Activated CD8-positive, alpha-beta memory T cell treated with anti-CD3 and anti-CD28 coated beads, Interleukin-2, amount 10 ng/mL, durations not matched to agents 7 days and 5 days (primary cell): ENCODE measurements at places on chromosomes 13 and 19. TPM values are rescaled to one million over a fixed set of nuclear protein-coding genes. Genes with fewer than 3 reads are reported as not detected.
A peak's percentile ranks its signal among the peaks of the same experiment; 100 is the strongest.

The AMER2 gene
- total RNA-seq = not detected

GRCh38 chr19:19335408-19336158, 15.0 kb downstream of the MAU2 start:
- no peak for DNase-seq
- H3K36me3 ChIP-seq = peaks cover 14% of the 10 kb centered on the region
- H3K27me3 ChIP-seq = no peaks in the 10 kb centered on the region
- no peaks in the 10 kb centered on the region for H3K4me1 ChIP-seq
- H3K4me3 ChIP-seq = no peak overlapping the region

DNA sequence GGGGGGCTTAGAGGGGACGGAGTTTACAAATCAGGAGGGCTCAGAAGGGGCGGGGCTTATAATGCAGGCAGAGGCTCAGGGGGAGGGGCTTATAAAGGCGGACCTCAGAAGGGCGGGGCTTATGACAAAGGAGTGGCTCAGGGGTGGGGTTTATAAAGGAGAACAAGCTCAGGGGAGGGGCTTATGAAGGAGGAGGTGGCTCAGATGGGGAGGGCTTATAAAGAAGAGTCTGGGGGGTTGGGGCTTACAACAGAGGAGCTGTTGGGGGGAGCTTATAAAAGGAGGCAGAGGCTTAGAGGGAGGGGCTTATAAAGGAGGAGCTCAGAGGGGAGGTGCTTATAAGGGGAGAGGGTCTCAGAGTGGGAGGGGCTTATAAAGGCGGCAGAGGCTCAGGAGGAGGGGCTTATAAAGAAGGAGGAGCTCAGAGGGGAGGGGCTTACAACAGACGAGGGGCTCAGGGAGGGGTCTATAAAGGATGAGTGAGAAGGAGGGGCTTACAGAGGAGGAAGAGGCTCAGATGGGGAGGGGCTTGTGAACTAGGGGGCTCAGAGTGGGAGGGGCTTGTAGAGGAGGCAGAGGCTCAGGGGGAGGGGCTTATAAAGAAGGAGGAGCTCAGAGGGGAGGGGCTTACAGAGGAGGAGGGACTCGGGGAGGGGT, 1.0 kb downstream of the SMIM24 start:
- no peaks in the 10 kb centered on the region for H3K36me3 ChIP-seq
- H3K4me3 ChIP-seq = peak overlapping the region; percentile 48

DNA sequence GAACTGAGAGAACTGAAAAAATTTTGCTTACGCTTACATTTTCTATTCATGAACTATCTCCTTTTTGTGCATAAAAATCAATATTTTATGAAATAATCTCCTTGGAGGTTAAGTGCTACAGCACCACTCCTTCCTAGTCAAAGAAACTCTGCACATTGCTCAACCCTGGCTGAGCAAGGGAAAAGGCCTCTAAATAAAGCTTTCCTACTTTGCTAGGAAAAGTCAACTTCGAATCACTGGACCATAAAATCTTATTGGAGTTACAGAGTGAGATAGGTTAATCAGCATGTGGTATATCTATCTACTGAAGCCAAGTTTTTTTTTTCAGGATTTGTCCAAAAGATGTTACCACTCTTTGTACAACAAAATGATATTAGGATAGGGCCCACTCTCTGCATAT, 57.5 kb upstream of the HMGB1 start:
- H3K27ac ChIP-seq = no peak overlapping the region
- H3K36me3 ChIP-seq = no peaks in the 10 kb centered on the region
- H3K4me3 ChIP-seq = no peak overlapping the region
- peaks cover 5% of the 10 kb centered on the region for H3K4me1 ChIP-seq
- no peak for DNase-seq
- peaks cover 2% of the 10 kb centered on the region for H3K27me3 ChIP-seq

The NPAS1 gene
- total RNA-seq = 0.68 TPM

The FXYD1 gene
- total RNA-seq = not detected

The WTIP gene
- total RNA-seq = 0.99 TPM

- H3K27ac ChIP-seq = no peak overlapping the region
- H3K36me3 ChIP-seq = no peaks in the 10 kb centered on the region
- peaks cover 7% of the 10 kb centered on the region for H3K27me3 ChIP-seq
- no peak overlapping the region for H3K4me3 ChIP-seq
- peaks cover 17% of the 10 kb centered on the region for H3K4me1 ChIP-seq
Measured at GRCh38 chr13:102587916-102588315, 8.9 kb upstream of the TPP2 start.

The ZNF878 gene
- total RNA-seq = 0.67 TPM

GRCh38 chr13:44664308-44664707, 88.2 kb upstream of the TSC22D1 start:
- H3K4me3 ChIP-seq = no peak overlapping the region
- H3K27ac ChIP-seq = no peak overlapping the region
- H3K4me1 ChIP-seq = no peaks in the 10 kb centered on the region
- H3K27me3 ChIP-seq = peaks cover 24% of the 10 kb centered on the region
- no peak for DNase-seq

DNA sequence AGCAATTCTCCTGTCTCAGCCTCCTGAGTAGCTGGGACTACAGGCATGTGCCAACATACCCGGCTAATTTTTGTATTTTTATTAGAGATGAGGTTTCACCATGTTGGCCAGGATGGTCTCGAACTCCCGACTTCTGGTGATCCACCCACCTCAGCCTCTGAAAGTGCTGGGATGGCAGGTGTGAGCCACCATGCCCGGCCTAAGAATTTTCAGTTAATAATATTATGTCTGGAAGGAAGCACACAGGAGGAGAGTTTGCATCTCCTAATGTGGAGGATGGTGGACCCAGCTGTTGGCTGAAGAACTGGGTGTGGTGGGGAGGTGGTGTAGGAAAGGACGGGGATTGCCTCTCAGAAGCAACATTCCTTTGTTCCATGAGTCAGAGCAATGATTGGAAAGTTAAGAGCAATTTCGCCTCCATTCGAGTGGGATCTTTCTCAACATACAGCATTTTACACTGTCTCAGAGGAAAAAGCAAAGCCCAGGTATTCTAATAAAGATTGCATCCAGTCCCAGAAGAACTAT, 11.9 kb downstream of the PDCD2L start:
- H3K4me1 ChIP-seq = no peaks in the 10 kb centered on the region
- no peak overlapping the region for H3K27ac ChIP-seq
- no peak for DNase-seq
- H3K27me3 ChIP-seq = no peaks in the 10 kb centered on the region
- H3K36me3 ChIP-seq = peaks cover 14% of the 10 kb centered on the region
- H3K4me3 ChIP-seq = no peak overlapping the region

GRCh38 chr19:19618219-19619051, at the start of gene PBX4:
TSS of gene PBX4 (minus strand) at chr19:19618687. CDS start at chr19:19618629, 58 bp downstream.
- H3K27me3 ChIP-seq = no peaks in the 10 kb centered on the region
- H3K4me1 ChIP-seq = peaks cover 44% of the 10 kb centered on the region

DNA sequence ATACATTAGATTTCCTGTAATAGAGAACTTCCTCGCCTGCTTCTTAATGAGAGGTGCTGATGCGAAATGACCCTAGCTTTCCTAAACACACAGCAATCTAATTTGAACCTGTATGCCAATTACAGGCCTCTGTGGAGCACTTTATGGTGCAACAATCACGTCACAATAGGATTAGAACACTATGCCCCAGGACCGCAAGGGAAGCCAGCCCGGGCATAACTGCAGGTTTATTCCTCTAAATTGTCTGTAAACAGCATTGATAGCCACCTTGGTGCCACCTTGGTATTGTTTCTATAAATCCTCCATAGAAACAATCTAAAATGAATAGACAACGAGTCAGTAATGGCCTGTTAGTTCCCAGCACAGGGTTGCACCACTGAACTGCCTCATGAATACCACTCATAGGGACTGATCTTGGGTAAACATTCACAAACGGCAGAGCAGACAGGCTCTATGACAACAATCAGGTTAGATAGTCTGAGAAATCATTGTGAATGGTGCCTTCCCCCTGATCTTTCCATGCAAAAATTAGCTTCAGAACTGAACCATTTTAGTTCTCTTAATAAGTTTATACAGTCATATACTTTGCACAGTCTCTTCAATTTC, 182.5 kb upstream of the OBI1 start:
- no peaks in the 10 kb centered on the region for H3K27me3 ChIP-seq
- no peak for DNase-seq
- no peaks in the 10 kb centered on the region for H3K36me3 ChIP-seq
- H3K27ac ChIP-seq = no peak overlapping the region
- no peak overlapping the region for H3K4me3 ChIP-seq

GRCh38 chr19:28582796-28583195, 630.2 kb downstream of the UQCRFS1 start:
- H3K27me3 ChIP-seq = no peaks in the 10 kb centered on the region
- no peaks in the 10 kb centered on the region for H3K4me1 ChIP-seq
- DNase-seq = no peak
- no peak overlapping the region for H3K4me3 ChIP-seq

The IZUMO4 gene
- 7.2 TPM for total RNA-seq

- H3K4me1 ChIP-seq = no peaks in the 10 kb centered on the region
- no peak overlapping the region for H3K27ac ChIP-seq
- no peaks in the 10 kb centered on the region for H3K27me3 ChIP-seq
- DNase-seq = no peak
- no peak overlapping the region for H3K4me3 ChIP-seq
Measured at GRCh38 chr13:109345433-109345941, 440.9 kb downstream of the IRS2 start.

DNA sequence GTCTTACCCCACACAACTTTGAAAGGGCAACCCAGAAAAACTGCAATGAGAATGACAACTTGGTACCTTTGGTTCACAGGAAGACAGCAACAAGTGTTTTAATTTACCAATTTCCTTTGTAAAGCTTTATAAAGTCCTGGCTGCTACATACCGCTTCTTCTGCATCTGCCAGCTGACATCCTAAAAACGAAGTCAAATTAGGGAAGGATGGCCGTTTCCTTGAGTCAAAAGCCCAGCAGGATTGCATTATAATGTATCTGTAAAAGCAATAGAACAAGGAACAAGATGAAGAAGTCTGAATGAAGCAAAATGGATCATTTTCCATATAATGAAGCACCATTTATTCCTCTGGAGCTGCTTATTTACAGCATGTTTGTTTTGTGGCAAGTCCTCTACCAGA, 25.8 kb upstream of the URAD start:
- no peaks in the 10 kb centered on the region for H3K36me3 ChIP-seq
- DNase-seq = no peak
- H3K27ac ChIP-seq = no peak overlapping the region
- H3K27me3 ChIP-seq = peaks cover 30% of the 10 kb centered on the region

- peaks cover 22% of the 10 kb centered on the region for H3K4me1 ChIP-seq
- no peaks in the 10 kb centered on the region for H3K27me3 ChIP-seq
- H3K27ac ChIP-seq = no peak overlapping the region
- DNase-seq = no peak
- H3K4me3 ChIP-seq = no peak overlapping the region
Measured at GRCh38 chr19:54459282-54460229, 4.0 kb downstream of the LENG9 start.
